A549 treated with CORT108297 at 1 μM for 4 hours (cell line): ENCODE measurements at places on chromosomes 12 and 14. TPM values are rescaled to one million over a fixed set of nuclear protein-coding genes. Genes with fewer than 3 reads are reported as not detected.

The OR4E2 gene
- not detected in 5 replicates for total RNA-seq

The PPP1R12A gene
- total RNA-seq = 16.3 to 34.3 TPM (median 25.7 TPM) in 5 replicates

The RERGL gene
- not detected in 5 replicates for total RNA-seq

The PRKD1 gene
- 2.4 to 2.9 TPM (median 2.4 TPM) in 5 replicates for total RNA-seq

The RPL41 gene
- total RNA-seq = 4,645 to 5,946 TPM (median 5,878 TPM) in 5 replicates

The KRT79 gene
- total RNA-seq = 0.05 to 0.14 TPM (median 0.09 TPM) in 4 of 5 replicates, not detected in the other

The VRTN gene
- total RNA-seq = not detected in 5 replicates

The TMEM119 gene
- 0.02 to 0.09 TPM (median 0.07 TPM) in 5 replicates for total RNA-seq

The CIT gene
- 10.1 to 14.6 TPM (median 12.3 TPM) in 5 replicates for total RNA-seq

The GPR135 gene
- 0.82 to 1.2 TPM (median 1.1 TPM) in 5 replicates for total RNA-seq

The KRT72 gene
- total RNA-seq = 0.05 TPM in 1 of 5 replicates, not detected in the others

The SDR9C7 gene
- not detected in 5 replicates for total RNA-seq

The TGFB3 gene
- total RNA-seq = 0.80 to 1.1 TPM (median 0.93 TPM) in 5 replicates

The MUCL1 gene
- not detected in 5 replicates for total RNA-seq

The NGB gene
- total RNA-seq = not detected in 5 replicates

The PTCSC3 gene
- total RNA-seq = not detected in 5 replicates

The CARMIL3 gene
- 0.40 to 0.58 TPM (median 0.50 TPM) in 5 replicates for total RNA-seq

The POTEM gene
- total RNA-seq = not detected in 5 replicates

The KRT8 gene
- total RNA-seq = 2,966 to 3,831 TPM (median 3,677 TPM) in 5 replicates

The JAG2 gene
- total RNA-seq = 18.3 to 31.3 TPM (median 28.9 TPM) in 5 replicates

The TMEM253 gene
- 0.73 to 0.98 TPM (median 0.93 TPM) in 5 replicates for total RNA-seq

The TBX5 gene
- total RNA-seq = not detected in 5 replicates

The HCAR1 gene
- total RNA-seq = 0.01 to 0.06 TPM (median 0.02 TPM) in 5 replicates

The TMEM121 gene
- total RNA-seq = 4.2 to 10.9 TPM (median 10.4 TPM) in 5 replicates

The EPYC gene
- total RNA-seq = not detected in 5 replicates

The ENDOU gene
- not detected in 5 replicates for total RNA-seq

The SMAGP gene
- total RNA-seq = 20.2 to 25.3 TPM (median 23.0 TPM) in 5 replicates

The CACNA2D4 gene
- total RNA-seq = not detected in 5 replicates

The NANOG gene
- not detected in 5 replicates for total RNA-seq

The DYNC1H1 gene
- 191 to 246 TPM (median 237 TPM) in 5 replicates for total RNA-seq
